ENCODE measurements at places on chromosomes 1 and 21.
A peak's percentile ranks its signal among the peaks of the same experiment; 100 is the strongest.

DNA sequence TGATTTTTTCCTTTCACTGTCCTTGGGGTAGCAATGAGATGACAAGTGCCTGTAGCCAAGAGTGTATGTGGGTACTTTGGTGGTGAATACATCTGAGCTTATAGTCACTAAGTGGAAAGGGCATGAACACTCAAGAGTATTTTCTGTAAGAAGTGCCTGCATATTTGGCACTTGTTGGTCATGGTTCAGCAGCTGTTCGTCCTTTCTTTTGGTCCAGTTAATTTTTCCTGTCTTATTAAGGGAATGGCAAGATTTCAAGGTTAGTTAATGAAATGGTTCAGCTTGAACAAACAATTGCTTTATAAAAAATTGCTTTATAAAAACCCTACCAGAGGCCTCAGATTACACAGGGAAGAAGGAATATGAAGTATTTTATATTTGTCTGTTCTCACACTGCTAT lies 48.6 kb upstream of the GPR52 start:
- no peak for DNase-seq

GRCh38 chr1:186187601-186188000 lies 187.5 kb downstream of the TPR start:
- DNase-seq = no peak

DNA sequence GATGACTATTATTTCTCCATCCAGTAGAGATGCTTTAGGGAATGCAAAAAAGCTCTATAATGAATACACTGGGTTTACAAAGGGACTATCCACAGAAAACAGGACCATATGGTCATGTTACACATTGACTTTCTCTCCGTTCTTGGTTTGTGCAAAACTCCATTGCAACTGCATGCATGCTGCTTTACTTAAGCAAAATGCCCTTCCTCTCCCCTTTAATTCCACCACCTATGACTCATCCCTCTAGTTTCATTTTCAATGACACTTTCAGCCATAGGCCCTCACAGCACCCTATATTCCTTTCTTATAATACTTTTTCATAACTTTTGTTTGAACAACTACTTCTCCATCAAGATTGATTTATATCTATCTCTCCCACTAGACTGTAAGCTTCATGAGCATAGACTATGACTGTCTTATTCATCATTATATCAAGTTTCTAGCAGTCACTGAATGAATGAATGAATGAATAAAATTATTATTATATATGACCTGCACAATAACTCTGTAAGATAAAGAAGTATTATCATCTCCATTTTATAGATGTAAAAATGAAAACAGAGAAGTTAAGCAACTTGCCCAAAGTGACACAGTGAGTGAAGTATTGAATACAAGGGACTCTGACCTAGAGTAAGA lies 248.9 kb downstream of the PLPP3 start:
- no peak for DNase-seq

- no peak for DNase-seq
Observed at GRCh38 chr1:43446388-43446740, 7.4 kb downstream of the HYI start.

GRCh38 chr1:225828706-225829345 lies 18.9 kb downstream of the EPHX1 start:
- DNase-seq = no peak

- DNase-seq = no peak
Observed at GRCh38 chr1:35561972-35562680, 4.5 kb downstream of the NCDN start.

- no peak for DNase-seq
Observed at GRCh38 chr1:210455840-210456603, 127.3 kb downstream of the HHAT start.

GRCh38 chr1:109371341-109371739 lies 26.4 kb downstream of the SORT1 start:
- DNase-seq = no peak

DNA sequence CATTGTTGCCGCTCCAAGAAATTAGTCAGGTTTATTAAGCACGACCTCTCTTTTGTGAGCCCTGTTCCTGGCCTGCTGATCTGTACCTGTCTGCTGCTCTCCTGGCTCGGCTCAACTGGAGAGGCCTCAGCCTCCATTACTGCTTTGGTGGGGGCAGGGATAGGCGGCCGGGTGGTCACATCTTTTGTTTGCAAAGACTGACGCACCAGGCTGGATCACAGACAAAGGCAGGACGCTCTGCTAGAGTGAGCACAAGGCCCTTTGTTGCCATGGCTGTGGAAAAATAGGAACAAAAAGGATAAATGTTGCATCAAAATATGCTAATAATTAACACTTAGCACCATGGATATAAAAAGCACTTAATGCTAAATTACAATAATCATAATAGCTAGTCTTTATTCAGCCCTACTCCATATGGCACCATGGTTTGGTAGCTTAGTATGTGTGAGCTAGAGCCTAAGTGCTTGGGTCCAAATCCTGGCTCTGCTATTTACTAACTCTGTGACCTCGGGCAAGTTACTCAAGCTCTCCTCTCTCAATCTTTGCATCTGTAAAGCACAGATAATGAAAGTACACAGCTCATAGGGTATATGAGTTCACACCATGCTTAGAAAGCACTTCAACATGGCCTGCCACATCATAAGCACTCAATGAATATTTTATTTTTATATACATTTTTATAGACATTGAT lies 28.9 kb upstream of the HPDL start:
- DNase-seq = no peak

DNA sequence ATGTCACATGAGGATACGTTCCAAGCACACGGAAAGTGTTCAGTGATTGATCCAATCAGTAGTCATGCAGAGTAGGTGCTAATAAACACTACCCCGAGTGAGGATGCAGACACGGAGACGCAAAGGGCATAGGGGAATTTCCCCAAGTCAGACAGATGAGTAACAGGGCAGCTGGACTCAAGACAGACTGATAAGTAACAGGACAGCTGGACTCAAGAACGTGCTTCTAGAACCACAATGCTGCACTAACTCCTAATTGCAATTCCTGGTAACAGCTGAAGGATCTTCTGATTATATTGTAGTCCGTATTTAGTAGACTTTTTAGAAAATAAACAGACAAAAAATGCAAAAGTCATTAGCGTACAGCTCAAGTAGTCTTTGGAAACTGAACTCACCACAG lies 1.9 kb upstream of the OR2T10 start:
- DNase-seq = no peak

DNA sequence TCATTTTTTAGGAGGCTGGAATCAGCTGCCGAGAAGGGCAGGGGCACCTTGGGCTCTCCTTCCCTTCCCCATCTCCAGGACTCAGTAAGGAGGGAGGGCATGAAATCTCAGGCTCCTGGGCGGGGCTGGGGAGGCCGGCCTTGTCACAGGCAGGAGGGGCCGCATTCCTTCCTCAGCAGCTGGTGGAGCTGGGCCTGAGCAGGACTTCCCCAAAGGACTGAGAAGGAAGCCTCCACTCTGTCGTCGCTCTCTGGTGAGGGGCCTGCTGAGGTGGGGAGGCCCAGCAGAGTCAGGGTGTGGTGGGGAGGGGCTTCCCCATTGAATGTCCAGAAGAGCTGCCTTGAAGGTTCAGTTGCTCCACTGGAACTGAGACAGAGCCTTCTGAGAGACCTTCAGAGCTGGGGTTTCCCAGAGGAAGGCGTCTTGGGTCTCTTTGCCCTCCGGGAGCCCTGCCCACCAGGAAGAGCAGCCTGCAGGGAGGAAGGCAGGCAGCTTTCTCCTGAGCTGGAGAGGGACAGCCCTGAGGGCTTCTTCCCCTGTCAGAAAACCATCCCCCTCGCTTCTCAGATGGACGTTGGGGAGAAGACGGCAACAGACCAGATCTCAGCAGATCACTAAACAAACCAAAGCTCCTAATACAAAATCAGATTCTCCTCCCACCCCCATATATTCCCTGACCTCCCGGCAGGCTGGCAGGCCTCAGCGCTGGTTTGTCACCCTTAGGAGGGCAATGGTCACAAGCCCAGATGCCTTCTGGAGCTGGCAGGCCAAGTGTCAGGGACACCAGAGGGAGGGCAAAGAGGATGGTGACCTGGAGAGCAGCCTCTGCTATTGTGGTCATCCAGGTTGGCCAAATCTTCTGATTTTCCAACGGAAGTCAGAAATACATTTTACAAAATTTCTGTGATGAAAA lies 10.7 kb downstream of the KCNA10 start:
- DNase-seq = no peak

GRCh38 chr1:42145764-42146625 lies 7.2 kb upstream of the GUCA2B start:
- no peak for DNase-seq

GRCh38 chr1:190169311-190170067 lies 308.2 kb downstream of the BRINP3 start:
- no peak for DNase-seq

- DNase-seq = no peak
Observed at GRCh38 chr1:86871001-86871400, 42.9 kb downstream of the SELENOF start.

GRCh38 chr1:161139766-161140165 lies 7.3 kb upstream of the DEDD start:
- DNase-seq = no peak

- peak; percentile 7 for DNase-seq
Observed at GRCh38 chr1:88180449-88181108, 503.5 kb upstream of the PKN2 start.

DNA sequence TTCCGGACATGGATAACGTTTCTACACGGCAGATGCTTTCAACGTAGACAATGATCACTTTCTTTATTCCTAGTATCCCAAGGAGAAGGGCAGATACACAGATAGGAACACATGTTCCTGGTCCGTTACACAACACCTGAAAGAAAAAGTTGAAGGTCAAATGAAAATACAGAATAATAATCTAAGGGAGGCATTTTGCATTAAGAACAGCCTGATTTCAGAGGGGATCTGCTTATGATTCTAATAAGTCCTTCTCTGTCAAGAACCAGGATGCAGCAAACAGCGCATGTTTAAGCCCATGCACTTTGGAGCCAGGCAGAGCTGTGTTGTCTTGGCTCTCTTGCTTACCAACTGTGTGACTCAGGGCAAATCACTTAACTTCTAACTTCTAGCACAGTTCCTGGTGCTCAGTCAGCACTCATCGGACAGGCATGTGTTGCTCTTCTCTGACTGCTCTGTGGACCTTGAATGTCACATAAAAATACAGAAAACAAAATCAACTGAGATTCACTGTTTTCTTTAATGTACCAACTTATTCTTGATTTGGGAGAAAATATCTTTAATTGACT lies 56.3 kb upstream of the CNN3 start:
- DNase-seq = no peak

DNA sequence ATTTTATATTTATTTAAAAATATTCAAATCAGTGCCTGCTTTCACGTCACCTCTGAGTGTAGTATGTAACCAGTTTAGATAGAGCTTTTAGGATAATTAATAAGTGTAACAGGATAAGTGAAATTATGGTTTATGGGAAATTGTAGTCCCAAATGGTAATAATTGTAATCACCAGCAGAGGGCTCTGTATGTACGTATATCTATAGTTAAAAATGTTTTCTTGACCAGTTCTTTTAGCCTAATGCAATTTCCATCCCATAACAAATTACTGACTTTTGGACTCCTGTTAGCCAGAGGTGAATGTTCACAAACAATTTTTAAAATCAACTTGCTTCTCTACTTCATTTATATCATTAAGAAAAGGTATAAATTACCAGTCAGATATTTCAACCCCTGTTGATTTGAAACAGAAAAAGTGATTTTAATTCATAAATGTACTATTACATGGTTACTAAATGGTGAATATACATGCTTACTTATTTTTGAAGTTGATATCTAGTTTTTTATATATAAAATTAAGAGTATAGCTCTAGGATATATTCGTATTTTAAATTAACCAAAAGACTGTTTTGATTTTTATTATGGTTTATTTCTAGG lies 25.3 kb downstream of the SLC30A7 start:
- no peak for DNase-seq

DNA sequence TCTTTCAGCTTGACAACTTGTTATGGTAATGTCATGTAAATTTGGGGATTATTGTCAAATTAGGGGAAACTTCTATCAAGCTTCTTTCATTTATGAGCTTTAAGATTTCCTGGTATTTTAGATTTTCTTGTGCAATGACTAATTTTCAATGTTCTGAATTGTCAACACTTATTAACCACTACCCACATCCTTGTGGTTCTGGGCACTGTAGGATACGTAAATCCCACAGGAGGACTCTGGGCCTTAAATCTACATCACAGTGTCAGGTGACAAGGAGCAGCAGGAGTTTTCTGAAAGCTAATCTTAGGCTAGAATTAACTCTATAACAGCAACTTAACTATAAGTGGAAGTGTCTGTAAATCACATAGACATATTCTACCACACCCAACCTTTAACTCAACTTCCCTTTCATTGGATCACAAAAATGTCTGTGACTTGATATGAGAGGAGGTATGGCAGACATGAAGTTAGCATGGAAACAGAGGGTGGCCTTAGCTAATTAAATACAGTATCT lies 397.7 kb downstream of the HLX start:
- no peak for DNase-seq
